Activated naive CD4-positive, alpha-beta T cell (primary cell): ENCODE measurements at places on chromosomes 6 and 20.

- DNase-seq, result no peak
These were observed 106.1 kb downstream of the ZMYND8 start for GRCh38 chr20:47250360-47250759.

DNA sequence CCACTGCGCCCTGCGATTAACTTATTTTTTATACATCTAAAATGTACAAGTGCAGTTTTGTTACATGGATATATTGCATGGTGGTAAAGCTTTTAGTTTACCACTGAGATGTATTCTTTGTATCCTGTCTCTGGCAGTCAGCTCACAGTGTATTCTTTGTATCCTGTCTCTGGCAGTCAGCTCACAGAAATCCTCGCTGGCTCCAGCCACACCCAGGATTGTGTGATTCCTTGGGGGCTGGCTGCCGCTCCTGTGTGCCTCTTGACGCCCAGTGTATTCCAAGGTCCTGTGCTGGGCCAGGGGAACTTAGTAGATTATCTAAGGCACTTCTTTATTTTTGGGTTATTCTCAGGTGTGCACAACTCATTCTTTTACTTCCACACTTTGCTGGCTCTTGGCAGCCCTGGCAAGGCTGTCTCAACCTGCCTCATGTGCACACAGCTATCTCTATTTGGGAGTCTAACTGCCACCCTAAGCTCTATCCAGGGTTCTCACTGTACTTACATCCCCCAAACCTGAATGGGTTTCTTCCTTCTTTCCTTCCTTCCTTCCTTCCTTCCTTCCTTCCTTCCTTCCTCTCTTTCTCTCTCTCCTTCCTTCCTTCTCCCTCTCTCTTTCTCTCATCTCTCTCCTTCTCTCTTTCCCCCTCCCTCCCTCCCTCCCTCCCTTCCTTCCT is 12.4 kb upstream of the RNF24 start:
- no peak for DNase-seq

- no peak for DNase-seq
These were observed 3.3 kb upstream of the LRRN4 start for GRCh38 chr20:6057139-6057538.

GRCh38 chr6:140956571-140957369 is 1176.0 kb upstream of the GJE1 start:
- DNase-seq, result no peak

GRCh38 chr20:36183155-36183944 is 28.8 kb downstream of the EPB41L1 start:
- no peak for DNase-seq

DNA sequence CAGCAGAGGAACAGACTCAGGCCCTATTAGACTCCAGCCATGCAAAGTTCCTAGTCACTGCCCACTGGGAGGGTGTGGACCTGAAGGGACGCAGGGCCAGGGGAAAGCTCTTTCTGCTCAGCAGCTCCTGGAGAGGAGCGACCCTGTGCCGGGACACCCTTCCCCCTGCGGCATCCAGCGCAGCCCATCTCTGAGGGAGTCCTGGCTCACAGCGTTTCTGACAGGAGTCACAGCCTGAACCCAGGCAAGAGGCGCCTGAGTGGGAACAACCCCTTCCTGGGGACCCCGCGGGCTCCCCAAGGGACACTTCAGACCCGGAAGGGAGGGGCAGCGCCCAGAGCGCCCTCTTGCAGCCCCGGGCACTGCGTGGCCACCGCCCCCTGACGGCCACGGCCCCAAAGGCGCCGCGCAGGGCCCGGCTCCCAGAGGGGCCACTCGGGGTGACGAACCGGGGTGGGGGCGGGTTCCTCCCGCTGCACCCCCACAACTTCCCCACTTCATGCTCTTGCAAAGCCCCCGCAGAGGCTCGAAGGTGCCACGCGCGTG is 862 bp downstream of the UCKL1 start:
- no peak for DNase-seq

DNA sequence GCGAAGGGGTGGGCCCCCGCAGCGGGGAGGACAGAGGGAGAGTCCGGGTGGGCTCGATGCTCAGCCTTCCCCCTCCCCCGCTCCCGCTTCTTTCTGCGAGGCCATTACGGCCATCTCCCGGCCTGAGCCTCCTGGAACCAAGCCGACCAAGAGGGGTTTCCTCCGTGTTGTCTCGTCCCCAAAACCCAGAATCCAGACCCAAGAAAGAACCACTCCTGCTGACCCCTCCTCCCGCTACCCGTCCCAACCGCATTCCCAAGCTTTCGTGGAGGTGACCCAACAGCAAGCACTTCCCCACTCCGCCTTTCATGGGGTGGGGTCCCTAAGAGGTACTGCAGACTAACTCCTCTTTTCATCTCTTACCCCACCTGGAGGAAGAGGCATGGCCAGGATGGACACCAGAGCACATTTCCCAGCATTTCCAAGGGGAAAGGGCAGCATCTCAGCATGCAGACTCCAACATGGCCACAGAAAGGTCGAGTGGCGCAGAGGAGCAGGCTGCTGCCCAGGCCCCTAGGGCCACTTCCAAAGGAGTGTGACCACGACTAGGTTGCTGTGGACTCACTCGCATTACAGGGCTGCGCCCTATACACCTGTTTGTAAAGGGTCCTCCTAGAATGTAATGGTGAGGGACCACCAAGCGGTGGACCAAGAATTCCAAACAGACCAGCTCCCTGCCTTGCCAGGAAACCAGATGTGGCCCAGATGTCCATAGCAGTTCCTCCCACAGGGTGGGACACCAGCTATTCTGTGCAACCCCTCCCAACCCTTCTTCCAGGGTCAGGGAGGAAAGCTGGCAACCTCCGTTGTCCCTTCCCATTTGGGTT is 53.4 kb downstream of the MRPL14 start:
- DNase-seq, result no peak

GRCh38 chr20:46031014-46031569 is 2.1 kb downstream of the SLC12A5 start:
- no peak for DNase-seq

GRCh38 chr6:170260686-170261085 is 30.2 kb downstream of the DLL1 start:
- DNase-seq, result no peak

- DNase-seq, result no peak
These were observed 56.5 kb downstream of the QRSL1 start for GRCh38 chr6:106685833-106686232.

- DNase-seq, result no peak
These were observed 20.6 kb upstream of the BHLHE23 start for GRCh38 chr20:63027221-63027921.

GRCh38 chr6:4533576-4533975 is 242.6 kb upstream of the CDYL start:
- no peak for DNase-seq

GRCh38 chr6:71446057-71446456 is 157.4 kb downstream of the OGFRL1 start:
- DNase-seq, result no peak

DNA sequence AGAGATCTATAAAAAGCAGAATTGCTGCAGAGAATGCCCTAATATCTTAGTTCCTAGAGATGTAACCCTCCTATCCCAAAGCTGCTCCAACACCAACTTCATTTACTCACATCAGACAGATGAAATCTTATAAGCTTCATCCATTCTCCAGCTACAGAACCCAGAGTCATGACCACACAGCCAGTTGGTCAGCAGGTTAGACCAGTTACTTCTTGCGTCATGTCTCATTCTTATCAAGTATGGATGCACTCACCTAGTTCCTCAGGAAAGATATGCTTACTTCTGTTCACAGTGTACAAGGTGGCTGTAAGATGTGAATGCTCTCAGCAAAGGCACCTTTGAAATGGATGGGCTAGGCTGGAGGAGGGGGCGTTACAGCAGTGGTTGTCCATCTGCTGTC is 47.9 kb upstream of the ISM1 start:
- DNase-seq, result no peak

DNA sequence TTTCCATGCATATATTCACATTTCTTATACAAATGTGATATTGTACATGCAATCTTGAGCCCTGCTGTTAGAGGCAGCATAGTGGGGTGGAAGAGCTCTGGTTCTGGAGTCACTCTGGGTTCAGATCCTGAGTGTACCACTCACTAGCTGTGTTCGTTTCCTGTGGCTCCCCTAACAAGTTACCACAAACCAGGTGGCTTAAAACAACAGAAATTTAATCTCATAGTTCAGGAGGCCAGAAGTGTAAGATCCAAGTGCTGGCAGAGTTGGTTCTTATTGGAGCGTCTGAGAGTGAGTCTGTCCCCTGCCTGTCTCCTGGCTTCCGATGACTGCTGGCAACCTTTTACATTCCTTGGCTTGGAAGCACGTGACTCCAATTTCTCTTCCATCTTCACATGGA is 115.6 kb downstream of the MAP3K7 start:
- DNase-seq, result no peak

- no peak for DNase-seq
These were observed 139.1 kb downstream of the SCML4 start for GRCh38 chr6:107684996-107685395.

GRCh38 chr20:49775229-49775693 is 37.4 kb upstream of the SLC9A8 start:
- DNase-seq, result no peak

DNA sequence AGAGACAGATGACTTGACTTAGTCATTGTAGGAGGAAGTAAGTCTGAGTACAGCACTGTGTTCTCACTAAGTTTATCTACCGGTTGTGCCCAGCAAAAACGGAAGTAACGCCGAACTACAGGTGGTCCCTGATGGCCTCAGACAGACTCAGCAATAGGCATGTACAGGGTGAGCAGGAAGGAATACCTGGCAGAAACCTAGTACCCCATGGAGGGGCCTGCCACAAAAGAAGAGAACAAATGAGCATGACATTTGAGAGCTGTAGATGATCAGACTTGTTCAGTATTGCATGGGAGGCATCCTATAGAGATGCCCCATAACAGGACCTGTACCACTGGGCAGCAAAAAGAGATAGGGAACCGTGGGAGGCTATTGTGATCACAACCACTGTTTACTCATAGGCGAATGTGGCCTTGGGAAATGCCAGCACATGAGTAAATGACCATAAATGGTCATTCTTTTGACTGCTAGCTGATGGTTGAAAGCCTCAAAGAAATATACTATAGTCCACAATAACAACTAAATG is 106.4 kb upstream of the TAB2 start:
- no peak for DNase-seq

- no peak for DNase-seq
These were observed 312.8 kb downstream of the RFPL4B start for GRCh38 chr6:112659912-112660311.

- DNase-seq, result no peak
These were observed 92.0 kb downstream of the ARHGAP18 start for GRCh38 chr6:129617986-129618385.

- no peak for DNase-seq
These were observed 2.4 kb upstream of the IL22RA2 start for GRCh38 chr6:137175868-137176245.

DNA sequence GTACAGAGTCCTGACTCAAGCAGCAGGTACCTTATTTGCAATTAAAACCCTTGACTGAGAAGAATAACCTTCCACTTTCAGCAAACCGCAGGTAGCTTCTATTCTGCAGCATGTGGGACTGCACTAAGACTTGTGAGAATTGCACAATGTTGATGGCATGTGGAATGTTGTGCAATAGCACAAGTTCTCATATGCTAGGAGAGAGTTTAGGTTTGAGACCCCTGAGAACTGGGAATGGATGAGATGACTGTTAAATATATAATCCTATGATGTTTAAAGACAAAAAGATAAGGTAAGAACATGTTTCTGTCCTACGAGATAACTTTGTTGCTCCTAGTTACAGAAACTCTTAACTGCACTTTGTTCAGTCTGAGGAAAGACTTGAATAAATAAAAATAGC is 194.6 kb downstream of the OTOR start:
- no peak for DNase-seq

DNA sequence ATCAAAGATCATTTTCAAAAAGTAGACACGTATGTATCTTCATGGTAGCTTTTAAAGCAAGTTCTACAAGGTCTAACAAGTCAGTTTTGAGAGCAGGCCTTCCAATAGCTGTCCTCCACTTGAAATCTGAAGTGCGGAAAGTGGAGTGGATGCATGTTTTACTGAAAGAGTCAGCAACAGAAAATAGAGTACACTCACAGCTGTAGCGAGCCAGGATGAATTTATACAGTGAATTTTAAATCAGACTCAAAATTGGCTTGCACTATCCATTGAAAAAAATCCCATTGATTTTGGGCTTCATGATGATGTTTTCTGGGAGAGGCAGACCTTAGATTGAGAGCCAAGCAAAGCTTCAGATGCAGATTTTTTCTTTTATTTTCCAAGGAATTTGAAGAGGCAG is 80.6 kb downstream of the GJA10 start:
- DNase-seq, result no peak

DNA sequence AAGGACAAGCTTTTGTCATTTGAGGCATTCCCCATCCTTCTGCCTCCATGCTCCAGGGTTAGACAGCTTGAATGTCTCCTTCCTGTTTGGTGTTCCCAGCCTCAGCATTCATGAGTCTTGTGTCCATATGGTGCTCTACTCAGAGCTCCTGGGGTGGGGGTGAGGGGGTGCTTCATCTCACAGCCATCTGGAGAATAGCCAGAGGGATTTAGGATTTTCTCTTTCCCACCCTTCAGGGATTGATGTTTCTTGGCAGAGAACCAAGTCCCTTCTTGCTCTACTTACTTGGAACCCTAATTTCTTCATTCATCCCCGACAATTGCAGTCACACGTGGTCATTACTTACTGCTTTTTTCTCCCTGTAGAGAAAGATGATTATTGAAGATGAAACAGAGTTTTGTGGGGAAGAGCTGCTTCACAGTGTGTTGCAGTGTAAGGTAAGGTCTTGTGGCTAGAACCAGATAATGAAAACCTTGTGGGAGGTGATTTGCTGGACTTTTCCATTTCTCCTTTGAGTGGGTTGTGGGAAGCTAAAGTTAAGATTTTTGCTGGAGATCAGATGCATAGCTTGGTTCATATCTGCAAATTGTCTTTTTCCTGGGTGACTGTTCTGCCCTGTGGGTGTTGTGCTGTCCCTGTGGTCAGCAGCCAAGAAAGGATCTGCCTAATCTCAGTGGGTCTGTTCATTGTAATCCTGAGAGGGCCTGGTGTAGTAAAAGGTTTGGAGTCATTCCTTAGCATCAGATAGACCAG is 18.6 kb downstream of the CMTR1 start:
- DNase-seq, result no peak

DNA sequence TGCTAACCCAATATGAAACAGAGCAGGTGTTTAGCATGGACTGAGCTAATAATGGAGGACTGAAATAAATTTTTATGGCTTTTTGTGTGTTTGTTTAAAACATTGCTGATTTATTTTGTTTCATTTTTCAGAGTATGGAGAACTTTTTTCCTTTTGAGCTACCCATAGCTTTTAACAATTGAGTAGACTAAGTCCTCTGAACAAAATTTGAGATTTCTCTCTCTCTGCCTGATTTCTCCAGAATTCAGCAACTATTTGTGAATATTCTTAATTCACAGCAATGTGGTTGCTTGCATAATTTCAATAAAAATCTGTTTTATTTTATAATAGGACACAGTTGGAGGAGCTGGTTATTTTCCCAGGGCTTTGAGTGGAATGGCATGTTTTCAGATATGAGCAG is 103.7 kb downstream of the TPBG start:
- DNase-seq, result no peak

- DNase-seq, result no peak
These were observed 11.5 kb upstream of the GLP1R start for GRCh38 chr6:39037082-39037508.

DNA sequence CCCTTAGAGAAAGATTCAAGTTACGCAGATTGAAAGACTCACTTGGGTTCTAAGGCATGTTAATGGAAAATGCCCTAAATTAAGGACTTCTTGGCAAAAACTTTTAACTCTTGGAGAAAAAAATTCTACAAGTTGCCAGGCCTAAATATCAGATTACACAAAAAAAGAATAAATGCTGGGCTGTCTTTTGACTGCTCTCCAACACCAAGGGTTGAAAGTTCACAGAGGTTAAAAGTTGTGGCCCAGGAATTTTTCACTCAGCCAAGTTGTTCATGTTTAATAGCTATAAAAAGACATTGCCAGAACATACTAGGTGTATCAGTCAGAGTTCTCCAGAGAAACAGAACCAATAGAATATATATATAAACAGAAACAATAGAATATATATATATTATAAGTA is 268.4 kb upstream of the PRND start:
- DNase-seq, result no peak
